ENCODE measurements at places on chromosomes 11 and 22.

GRCh38 chr11:12279672-12280108 is 97.7 kb upstream of the PARVA start:
- DNase-seq: no peak

- DNase-seq: no peak
Measured at GRCh38 chr11:106551744-106552673, 466.3 kb downstream of the GUCY1A2 start.

DNA sequence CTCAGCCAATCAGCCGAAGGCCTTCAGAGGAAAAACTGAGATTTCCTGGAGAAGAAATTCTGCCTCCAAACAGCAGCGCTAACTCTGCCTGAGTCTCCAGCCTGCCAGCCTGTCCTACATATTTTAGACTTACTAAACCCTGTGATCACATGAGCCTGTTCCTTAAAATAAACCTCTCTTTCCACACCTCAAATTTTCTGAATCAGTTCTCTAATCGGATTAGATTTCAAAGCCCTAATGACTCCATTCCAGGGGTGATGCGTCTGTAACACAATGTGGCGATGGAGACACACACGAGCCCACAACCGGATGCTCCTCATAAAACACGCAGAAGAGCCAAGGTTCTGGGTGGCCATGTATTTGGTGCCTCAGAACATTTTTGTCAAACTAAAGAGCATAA is 1371.2 kb downstream of the BRD1 start:
- DNase-seq: no peak

DNA sequence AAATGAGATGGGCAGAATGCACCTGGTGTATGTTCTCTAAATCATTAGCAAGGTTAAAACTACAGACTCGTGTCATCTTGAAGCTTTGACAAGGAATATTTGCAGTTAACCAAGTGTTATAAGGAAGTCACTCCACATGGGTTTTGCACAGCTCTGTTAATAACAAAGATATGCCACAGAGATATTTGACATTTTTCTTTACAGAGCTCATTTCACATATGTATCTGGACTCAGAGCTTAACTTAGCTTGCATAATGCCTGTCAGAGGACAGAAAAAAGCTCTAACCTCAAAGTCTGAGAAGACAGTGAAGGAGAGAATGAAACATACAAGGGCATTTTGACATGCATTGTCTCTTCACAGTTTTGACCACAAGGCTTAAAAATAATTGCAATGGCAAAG is 105.5 kb downstream of the C11orf87 start:
- DNase-seq: no peak

DNA sequence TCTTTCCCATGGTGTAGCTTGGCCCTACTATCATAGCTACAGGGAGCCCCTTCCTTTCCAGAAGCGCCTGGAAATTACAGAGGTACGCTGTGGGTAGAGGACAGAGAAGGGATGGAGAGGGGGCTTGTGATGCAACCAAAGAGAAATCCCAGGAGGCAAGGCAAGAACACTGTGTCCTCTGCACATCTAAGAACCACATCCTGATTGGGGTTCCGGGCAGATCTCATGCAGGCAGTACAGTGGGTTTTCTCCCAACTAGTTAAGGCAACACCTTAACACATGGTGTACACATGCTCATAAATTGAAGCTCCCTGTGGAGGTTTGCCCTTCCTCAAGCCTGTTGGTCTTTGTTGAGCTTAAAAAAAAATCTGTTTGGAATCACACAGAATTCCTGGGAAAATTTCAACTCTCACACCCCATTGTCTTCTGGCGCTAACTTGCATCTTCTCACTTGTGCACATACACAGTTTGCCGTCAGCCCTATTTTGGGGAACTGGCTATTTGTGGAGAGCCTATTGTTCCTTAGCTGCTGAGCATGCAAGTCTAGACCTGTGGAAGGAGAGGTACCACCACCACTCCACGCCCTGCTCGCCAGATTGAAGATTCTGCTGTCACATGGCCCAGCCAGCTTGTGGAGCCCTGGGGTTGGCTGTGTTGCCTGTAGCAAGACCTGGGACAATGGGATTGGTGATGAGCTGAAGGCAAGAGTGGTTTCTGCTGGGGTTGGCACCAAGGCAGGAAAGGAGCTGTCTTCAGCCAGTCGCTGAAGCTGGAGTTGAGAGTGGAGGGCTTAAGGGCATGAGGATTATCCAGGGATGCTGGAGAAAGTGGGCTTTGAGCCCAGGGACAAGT is 52.4 kb downstream of the ALX4 start:
- DNase-seq: no peak

DNA sequence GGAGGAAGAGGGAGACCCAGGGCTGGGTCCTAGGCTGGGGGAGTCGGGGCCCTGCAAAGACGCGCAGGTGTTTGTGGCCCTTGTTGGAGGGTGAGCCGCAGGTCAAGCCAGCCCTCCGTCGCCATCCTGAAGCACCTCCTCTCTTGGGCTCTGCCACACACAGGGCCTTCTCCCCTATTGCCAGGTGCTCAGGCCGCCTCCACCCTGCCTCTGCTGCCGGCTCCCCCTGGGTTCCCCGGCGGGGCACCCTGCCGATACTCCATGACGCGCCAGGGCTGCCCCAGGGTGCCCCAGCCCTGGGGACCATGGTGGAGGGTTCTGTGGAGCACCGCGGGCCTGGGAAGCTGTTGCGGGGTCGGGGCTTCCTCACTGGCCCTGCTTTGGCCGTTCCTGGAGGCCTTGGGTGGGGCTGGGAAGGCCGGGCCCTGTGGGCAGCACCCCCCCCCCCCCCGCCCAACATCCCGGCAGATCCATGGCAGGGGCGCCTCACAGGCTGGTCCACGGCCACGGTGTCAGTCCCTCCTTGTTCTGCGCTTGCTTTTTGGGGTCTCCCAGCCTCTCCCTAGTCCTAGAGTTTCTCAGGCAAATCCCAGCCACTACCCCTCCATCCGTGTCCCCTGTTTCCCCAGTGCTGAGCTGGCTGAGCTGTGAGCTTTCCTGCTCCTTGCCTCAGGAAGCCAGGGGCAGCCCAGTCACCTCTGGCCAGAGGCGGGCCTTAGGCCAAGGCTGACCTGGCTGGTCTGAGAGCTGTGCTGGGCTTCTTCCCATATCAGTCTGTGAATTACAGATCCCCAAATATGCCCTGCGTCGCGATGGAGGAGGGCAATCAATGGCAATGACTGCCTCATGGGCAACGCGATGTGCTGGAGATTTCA is 2.3 kb upstream of the ADORA2A start:
- no peak for DNase-seq

GRCh38 chr11:74490941-74491340 is 2.6 kb downstream of the LIPT2 start:
- DNase-seq: no peak

DNA sequence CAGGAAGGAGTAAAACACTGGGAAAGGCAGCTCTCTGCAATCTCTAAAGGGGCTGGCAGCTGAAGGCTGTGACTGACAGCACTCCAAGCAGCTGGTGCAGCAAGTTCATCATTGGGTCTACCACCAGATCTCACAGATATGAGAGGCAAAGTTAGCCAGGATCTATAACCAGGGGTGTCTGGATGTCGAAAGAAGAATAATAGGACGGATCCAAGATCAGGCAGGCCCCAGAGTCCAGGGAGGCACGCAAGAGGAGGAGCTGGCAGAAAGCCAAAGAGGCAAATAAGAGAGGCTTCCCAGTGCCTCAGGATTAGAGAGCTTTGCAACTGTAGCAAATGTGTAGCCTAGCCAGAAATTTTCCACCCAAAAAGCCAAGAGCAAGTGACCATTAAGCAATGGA is 77.1 kb downstream of the RBMXL2 start:
- DNase-seq: no peak
